ENCODE measurements at places on chromosomes 16 and 17.

DNA sequence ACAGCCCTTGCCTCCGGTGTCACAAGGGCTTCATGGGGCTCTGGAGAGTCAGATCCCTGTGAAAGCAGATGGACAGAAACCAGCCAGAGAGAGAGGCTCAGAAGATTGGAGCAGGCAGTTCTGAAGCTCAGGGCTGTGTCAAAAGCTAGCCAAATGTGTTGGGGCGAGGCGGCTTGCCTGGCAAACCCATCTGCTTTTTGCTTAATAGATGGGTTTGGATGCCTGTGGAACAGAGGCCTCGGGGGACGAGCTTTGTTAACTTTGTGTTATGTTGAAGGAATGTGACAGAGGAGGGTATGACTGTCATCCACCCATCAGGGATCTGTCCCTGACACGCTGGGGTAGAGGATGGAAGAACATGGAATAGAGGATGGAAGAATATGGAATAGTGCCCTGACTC is 21.0 kb upstream of the SLC12A3 start:
- no peak for DNase-seq

DNA sequence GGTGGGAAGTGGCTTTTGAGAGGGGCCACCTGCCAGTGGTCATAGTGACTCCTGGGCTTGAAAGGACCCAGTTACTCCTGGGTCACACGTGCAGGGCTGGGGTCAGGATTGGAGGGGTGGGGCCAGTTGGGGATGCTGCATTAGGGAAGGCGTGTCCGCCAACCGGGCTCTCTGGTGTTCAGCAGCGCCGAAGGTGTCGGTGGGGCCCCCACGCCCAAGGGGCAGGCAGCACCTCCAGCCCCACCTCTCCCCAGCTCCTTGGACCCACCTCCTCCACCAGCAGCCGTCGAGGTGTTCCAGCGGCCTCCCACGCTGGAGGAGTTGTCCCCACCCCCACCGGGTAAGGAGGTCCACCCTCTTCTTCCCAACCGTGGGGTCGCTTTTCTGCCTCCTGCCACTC is 9.5 kb downstream of the ABI3 start:
- no peak for DNase-seq

GRCh38 chr16:89197033-89197632 is 3.2 kb downstream of the SLC22A31 start:
- DNase-seq: no peak

DNA sequence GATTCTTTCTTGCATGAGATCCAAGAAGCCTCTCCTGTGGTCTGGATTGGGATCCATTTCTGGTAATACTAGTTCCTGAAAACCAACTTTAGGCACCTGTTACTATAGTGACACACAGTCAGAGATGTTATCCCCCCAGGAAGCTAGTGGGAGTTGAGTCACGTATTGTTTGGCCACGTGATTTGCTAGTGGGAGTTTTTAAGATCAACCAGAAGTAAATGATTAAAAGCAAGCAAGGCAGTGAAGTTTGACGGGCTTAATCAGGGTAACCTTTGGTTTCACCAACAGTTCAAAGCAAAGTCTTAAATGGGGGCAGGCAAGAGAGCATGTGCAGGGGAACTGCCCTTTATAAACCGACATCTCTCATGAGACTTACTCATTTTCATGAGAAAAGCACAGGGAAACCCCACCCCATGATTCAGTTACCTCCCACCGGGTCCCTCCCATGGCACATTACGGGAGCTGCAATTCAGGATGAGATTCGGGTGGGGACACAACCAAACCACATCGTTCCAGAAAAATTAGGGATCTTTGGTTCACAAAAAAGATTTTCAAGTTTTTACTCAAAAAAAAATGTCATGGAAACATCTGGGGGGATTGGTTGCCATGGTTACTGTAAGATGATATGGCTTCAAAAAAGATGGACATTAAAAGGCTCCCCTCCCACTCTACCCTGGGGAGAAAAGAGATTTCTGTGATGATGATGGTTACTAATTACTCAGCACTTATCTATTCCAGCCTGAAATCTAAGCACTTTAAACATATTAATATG is 483.1 kb upstream of the ERCC4 start:
- no peak for DNase-seq

- no peak for DNase-seq
Measured at GRCh38 chr17:7392696-7393612, 1.4 kb downstream of the PLSCR3 start.

- DNase-seq: no peak
Measured at GRCh38 chr17:66285149-66285548, 17.3 kb upstream of the PRKCA start.
